ENCODE measurements at places on chromosomes 3 and 15.
A peak's percentile ranks its signal among the peaks of the same experiment; 100 is the strongest.

DNA sequence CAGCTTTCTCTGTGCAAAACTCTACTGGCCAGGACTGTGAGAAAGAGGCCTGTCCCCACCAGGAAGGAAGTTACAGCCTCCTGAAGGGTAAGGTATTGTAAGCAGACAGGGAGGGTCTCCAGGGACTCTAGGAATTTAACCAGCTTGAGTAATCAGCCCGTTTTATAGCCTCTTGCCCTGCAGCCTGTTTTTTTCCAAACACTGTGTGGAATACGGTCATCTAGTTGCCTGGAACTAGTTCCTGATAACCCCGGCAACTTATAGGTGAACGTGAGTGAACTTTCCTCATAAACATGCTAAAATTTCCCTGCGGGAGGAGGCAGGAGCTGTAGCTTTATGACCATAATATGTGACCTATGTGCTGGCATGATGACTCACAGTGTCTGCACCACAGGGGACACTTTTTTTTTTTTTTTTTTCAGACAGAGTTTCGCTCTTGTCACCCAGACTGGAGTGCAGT is 60.1 kb upstream of the DAZL start:
- no peak overlapping the region for H3K27ac ChIP-seq
- no peak overlapping the region for H3K4me3 ChIP-seq
- H3K27me3 ChIP-seq = peaks cover 8% of the 10 kb centered on the region
- no peak for DNase-seq
- peaks cover 4% of the 10 kb centered on the region for H3K4me1 ChIP-seq

- H3K4me1 ChIP-seq = peaks cover 10% of the 10 kb centered on the region
- H3K36me3 ChIP-seq = no peaks in the 10 kb centered on the region
- H3K27me3 ChIP-seq = no peaks in the 10 kb centered on the region
These were observed 9.7 kb upstream of the ARID3B start for GRCh38 chr15:74531144-74531811.

- DNase-seq = no peak
- H3K36me3 ChIP-seq = no peaks in the 10 kb centered on the region
- no peak overlapping the region for H3K27ac ChIP-seq
- no peak overlapping the region for H3K4me3 ChIP-seq
- H3K4me1 ChIP-seq = peaks cover 5% of the 10 kb centered on the region
- H3K27me3 ChIP-seq = no peaks in the 10 kb centered on the region
These were observed 6.4 kb downstream of the ITIH4 start for GRCh38 chr3:52824037-52824436.

- H3K27me3 ChIP-seq = peaks cover 39% of the 10 kb centered on the region
- H3K4me1 ChIP-seq = peaks cover 6% of the 10 kb centered on the region
- no peak overlapping the region for H3K4me3 ChIP-seq
- DNase-seq = no peak
- H3K27ac ChIP-seq = no peak overlapping the region
These were observed 116.8 kb downstream of the TPRG1 start for GRCh38 chr3:189288348-189289235.

- no peak overlapping the region for H3K4me3 ChIP-seq
- H3K4me1 ChIP-seq = peaks cover 4% of the 10 kb centered on the region
- H3K27ac ChIP-seq = no peak overlapping the region
- no peak for DNase-seq
These were observed 621.8 kb downstream of the ZIC1 start for GRCh38 chr3:148030975-148031374.

GRCh38 chr3:36891701-36892160 is 53.1 kb downstream of the TRANK1 start:
- H3K27ac ChIP-seq = no peak overlapping the region
- peaks cover 5% of the 10 kb centered on the region for H3K4me1 ChIP-seq
- no peak overlapping the region for H3K4me3 ChIP-seq

DNA sequence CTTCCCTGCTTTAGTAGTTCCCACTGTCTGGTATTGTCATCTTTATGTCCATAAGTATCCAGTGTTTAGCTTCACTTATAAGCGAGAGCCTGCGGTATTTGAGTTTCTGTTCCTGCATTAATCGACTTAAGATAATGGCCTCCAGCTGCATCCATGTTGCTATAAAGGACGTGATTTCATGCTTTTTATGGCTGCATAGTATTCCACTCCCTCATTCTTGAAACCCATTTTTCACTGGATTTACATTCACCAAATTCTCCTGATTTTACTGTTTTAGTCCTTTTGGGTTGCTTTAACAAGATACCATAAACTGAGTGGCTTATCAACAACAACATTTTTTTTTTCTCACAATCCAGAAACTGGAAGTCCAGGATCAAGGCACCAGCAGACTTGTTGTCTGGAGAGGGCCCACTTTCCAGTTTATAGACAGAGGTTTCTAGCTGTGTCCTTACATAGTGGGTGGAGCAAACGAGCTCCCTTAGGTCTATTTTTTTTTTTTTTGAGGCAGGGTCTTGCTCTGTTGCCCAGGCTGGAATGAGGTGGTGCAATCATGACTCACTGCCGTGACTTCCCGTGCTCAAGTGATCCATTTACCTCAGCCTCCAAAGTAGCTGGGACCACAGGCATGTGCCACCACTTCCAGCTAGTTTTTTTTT is 6.1 kb upstream of the TICRR start:
- peaks cover 22% of the 10 kb centered on the region for H3K27me3 ChIP-seq
- H3K27ac ChIP-seq = no peak overlapping the region
- no peak for DNase-seq
- no peak overlapping the region for H3K4me3 ChIP-seq
- no peaks in the 10 kb centered on the region for H3K4me1 ChIP-seq
- H3K36me3 ChIP-seq = no peaks in the 10 kb centered on the region

DNA sequence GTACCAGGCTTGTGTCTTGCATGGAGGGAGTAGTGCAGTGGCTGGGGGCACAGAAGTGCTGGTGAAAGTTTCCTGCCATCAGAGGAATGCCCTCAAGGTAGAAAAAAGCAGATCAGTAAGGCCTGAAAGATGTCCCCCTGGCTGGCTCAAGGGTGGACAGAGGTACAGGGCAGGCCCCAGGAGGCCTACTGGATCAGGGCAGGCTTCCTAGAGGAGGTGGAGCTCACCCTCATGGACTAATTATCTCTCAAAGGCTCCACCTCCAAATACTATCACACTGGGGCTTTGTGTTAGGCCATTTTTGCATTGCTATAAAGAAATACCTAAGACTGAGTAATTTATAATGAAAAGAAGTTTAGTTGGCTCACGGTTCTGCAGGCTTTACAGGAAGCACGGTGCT is 7.8 kb downstream of the SPSB4 start:
- peaks cover 51% of the 10 kb centered on the region for H3K4me1 ChIP-seq
- peaks cover 12% of the 10 kb centered on the region for H3K27me3 ChIP-seq
- no peak overlapping the region for H3K4me3 ChIP-seq
- H3K27ac ChIP-seq = no peak overlapping the region

GRCh38 chr3:108064293-108064887 is 26.4 kb downstream of the CD47 start:
- H3K27ac ChIP-seq = no peak overlapping the region
- H3K36me3 ChIP-seq = peaks cover 52% of the 10 kb centered on the region
- no peak overlapping the region for H3K4me3 ChIP-seq

- no peaks in the 10 kb centered on the region for H3K36me3 ChIP-seq
- H3K4me1 ChIP-seq = peaks cover 17% of the 10 kb centered on the region
- no peaks in the 10 kb centered on the region for H3K27me3 ChIP-seq
- no peak overlapping the region for H3K4me3 ChIP-seq
- no peak for DNase-seq
These were observed 537.7 kb upstream of the MDFIC2 start for GRCh38 chr3:70849911-70850699.

- peak overlapping the region; percentile 32 for H3K27ac ChIP-seq
- peaks cover 4% of the 10 kb centered on the region for H3K36me3 ChIP-seq
- no peaks in the 10 kb centered on the region for H3K27me3 ChIP-seq
- H3K4me1 ChIP-seq = peaks cover 19% of the 10 kb centered on the region
- no peak overlapping the region for H3K4me3 ChIP-seq
These were observed 11.0 kb downstream of the PARP16 start for GRCh38 chr15:65275728-65276126.

DNA sequence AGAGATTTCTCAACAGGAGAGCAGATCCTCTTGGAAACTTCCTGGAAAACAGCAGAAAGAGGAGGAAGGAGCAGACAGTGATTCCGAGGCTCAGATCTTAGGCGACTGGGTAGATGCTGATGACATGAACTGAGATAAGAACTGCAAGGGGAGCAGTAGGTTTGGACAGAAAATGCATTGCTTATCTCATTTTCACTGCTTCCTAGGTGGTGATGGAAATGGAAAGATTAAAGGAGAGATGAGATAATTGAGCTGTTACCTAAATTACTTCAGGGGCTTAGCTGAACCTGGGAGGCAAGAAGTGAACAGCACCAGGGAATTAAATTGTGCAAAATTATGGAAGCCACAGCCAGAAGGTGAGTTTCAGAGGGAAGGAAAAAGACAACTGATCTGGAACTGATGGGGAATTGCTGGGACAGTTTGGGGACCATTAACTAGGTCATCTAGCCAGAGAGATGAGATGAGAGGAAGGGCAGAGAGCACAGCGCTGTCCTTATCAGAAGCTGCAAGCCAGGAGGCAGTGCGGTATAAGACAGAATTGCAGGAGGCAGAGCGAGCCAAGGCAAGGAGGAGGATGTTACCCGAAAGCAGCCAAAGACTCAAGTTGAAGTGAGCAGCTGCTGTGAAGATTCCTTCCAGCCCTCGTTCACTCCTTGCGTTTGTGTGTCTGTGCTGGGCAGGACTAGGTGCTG is 140.4 kb downstream of the SRGAP3 start:
- peaks cover 19% of the 10 kb centered on the region for H3K4me1 ChIP-seq
- H3K4me3 ChIP-seq = no peak overlapping the region
- no peaks in the 10 kb centered on the region for H3K27me3 ChIP-seq
- DNase-seq = no peak

DNA sequence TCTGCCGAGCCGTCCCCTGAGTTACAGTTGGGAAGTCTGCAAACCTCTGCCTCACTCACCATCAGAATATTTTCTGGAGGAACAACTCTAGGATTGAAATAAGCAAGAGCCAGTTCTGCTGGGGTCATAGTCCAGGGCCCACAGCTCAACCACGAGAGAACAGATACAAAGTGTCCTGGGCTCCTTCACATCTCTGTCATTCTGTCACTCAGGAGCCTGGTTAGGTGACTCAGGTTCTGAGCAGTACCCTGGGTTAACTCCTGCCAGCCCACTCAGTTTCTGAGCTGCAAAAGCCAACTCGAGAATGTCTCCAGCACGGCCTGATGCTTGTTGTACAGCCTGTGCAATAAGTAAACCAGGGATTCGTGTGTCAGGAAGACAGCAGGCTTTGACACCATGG is 155.7 kb downstream of the SLCO3A1 start:
- H3K36me3 ChIP-seq = no peaks in the 10 kb centered on the region
- peak overlapping the region; percentile 52 for H3K4me3 ChIP-seq
- no peak for DNase-seq
- peaks cover 18% of the 10 kb centered on the region for H3K4me1 ChIP-seq
- no peak overlapping the region for H3K27ac ChIP-seq

DNA sequence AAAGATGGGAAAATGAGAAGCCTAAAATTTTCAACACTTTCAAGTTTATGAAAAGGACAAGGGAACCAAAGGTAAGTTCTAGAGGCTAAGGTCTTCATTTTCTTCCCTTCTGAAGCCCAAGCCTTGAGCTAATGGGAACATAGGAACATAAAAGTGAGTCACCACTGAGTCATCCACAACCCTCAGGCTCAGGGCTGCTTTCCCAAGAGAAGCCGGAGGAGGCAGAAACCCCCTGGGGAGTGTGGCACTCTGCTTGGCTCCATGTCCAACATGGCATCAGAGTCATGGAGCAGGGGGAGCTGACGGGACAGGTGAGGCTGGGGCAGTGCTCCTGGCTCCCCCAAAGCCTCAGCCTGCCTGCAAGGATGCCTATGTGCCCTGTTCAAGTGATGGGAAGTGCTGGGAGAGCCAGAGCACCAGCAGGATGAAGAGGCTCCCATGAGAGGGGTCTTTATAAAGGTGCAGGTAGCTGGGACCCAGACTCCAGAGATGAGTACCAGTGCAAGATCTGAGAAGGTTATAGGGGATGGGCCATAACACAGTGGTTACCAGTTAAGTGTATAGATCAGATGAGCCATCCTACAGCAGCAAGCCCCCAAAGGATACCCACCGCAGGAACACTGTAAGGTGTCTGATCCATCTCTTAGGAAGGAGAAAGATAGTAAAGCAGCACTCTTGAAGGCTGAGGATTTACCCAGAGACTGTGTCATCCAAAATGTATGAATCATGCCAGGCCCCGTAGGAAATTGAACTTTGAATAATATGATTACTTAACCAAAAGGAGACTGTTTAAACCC is 31.8 kb upstream of the RYR3 start:
- H3K27ac ChIP-seq = no peak overlapping the region
- H3K36me3 ChIP-seq = no peaks in the 10 kb centered on the region
- no peak for DNase-seq
- H3K4me3 ChIP-seq = no peak overlapping the region
- peaks cover 17% of the 10 kb centered on the region for H3K27me3 ChIP-seq

- no peaks in the 10 kb centered on the region for H3K36me3 ChIP-seq
- H3K27ac ChIP-seq = no peak overlapping the region
- H3K4me3 ChIP-seq = no peak overlapping the region
- no peaks in the 10 kb centered on the region for H3K27me3 ChIP-seq
- DNase-seq = no peak
These were observed 29.0 kb downstream of the PPARG start for GRCh38 chr3:12317914-12318313.

DNA sequence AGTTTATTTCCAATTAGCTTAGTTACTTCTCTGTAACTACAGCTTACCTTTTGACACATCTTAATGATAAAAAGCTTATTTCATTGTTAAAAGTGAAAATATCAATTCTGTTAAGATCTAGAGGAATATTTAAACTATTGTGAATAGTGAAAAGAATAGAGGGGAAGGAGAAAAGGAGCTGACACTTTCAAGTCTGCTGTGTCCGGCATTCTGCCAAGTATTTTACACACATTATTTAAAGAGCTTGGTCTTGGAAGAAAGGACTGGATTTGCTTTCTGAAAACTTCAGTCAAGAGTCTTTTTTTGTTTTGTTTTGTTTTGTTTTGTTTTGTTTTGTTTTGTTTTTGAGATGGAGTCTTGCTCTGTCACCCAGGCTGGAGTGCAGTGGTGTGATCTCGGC is 34.8 kb downstream of the CCDC80 start:
- no peak for DNase-seq
- H3K27ac ChIP-seq = no peak overlapping the region
- H3K4me1 ChIP-seq = peaks cover 12% of the 10 kb centered on the region

DNA sequence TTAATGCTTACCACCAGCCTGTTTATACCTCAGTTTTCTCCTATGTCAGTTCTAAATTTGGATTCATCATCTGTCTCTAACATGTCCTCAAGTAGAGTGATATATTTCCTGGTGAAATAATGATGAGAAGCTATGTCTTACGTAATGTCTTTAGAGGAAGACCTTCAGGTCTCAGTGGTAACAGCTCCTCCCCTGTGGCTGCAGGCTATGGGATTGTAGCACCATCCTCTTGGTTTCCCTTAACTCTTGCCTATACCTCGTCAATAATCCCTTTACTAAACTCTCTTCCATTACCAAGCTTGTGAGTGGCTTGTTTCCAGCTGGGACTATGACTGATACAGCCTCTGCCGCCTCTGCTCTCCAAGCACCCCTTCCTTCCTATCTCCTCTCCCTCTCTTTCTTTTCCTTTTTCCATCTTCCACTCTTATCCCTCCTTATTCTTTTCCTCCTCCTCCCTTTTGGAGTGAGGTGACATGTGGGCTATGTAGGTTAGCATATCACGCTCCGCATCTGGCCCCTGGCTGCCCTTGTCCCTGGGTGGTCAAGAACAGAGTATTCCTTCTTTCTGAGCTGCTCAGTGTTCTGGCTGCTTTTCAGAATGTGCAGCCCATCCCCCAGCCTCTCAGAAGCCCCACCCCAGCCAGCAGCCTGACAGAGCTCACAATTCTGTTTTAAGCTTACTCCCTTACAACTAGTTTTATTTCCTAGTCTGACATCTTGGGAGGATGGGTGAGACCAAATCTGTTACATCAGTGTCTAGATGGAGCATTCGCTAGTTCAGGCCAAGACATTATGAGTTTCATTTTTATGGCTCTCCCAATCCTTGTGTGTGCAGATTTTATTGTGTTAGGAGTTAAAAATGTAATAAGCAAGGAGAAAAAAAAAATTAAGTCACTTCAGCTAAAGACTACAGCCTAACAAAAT is 75.0 kb upstream of the RNU6-1 start:
- no peaks in the 10 kb centered on the region for H3K27me3 ChIP-seq
- peak overlapping the region; percentile 78 for H3K4me3 ChIP-seq
- peaks cover 36% of the 10 kb centered on the region for H3K4me1 ChIP-seq
- peak overlapping the region; percentile 88 for H3K27ac ChIP-seq

Measured in type B pancreatic cell (in vitro differentiated cells).